PC-3 (cell line): ENCODE measurements at places on chromosomes 11 and 22.

DNA sequence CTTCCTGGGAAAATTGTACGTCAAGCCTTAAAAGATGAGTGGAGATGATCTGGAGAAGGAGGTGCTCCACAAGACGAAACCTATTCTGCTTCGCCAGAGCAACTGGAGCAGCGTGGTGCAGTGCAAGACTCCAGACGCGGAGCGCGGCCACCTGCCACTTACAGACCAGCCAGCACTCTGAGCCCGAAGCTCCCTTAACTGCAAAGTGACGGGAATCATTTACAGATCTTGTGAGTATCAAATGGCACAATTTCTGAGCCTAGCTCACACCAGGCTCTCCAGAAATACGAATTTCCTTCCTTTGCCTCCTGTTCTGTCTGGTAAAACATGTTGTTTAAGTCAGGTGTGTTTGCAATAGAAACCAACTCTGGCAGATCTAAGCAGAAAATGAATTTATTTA is 369.3 kb downstream of the CADM1 start:
- no peaks in the 10 kb centered on the region for H3K27me3 ChIP-seq
- no peak overlapping the region for H3K27ac ChIP-seq
- no peak for DNase-seq
- no peaks in the 10 kb centered on the region for H3K4me1 ChIP-seq

GRCh38 chr11:76044750-76045320 is 161.5 kb downstream of the WNT11 start:
- H3K36me3 ChIP-seq, result peaks cover 10% of the 10 kb centered on the region; the same call in 1 of the 2 replicates
- H3K27me3 ChIP-seq, result no peaks in the 10 kb centered on the region
- H3K4me3 ChIP-seq, result no peak overlapping the region
- H3K27ac ChIP-seq, result no peak overlapping the region

- DNase-seq, result peak; percentile 34
- H3K27ac ChIP-seq, result no peak overlapping the region
- no peaks in the 10 kb centered on the region for H3K27me3 ChIP-seq
- no peaks in the 10 kb centered on the region for H3K36me3 ChIP-seq
These were observed 14.1 kb downstream of the CREB3L1 start for GRCh38 chr11:46291441-46292150.

DNA sequence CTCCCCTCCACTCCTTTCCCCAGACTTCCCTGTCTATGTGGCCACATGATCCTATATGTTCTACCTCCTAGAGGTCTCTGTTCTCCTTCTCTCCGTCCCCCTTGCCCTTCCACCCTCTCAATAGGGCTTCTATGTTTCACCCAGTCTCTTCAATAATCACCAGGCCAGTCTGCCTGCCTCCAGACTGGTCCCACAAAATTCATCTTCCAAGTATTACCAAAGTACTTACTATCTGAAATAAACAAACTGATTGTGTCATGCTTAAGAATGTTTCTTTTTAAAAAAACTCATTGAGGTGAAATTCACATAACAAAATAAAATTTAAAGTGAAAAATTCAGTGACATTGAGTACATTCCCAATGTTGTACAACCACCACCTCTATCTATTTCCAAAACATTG is 44.2 kb downstream of the MTNR1B start:
- no peaks in the 10 kb centered on the region for H3K4me1 ChIP-seq
- peaks cover 14% of the 10 kb centered on the region; the same call in 1 of the 2 replicates for H3K27me3 ChIP-seq
- no peaks in the 10 kb centered on the region for H3K36me3 ChIP-seq
- no peak overlapping the region for H3K27ac ChIP-seq

- H3K27me3 ChIP-seq, result no peaks in the 10 kb centered on the region
- no peak overlapping the region for H3K27ac ChIP-seq
- no peak for DNase-seq
- no peaks in the 10 kb centered on the region for H3K36me3 ChIP-seq
- H3K4me1 ChIP-seq, result peaks cover 15% of the 10 kb centered on the region
These were observed 54.6 kb downstream of the PRCP start for GRCh38 chr11:82845356-82846353.

- DNase-seq, result no peak
- H3K27ac ChIP-seq, result no peak overlapping the region
- H3K4me1 ChIP-seq, result no peaks in the 10 kb centered on the region
- no peak overlapping the region for H3K4me3 ChIP-seq
These were observed 112.7 kb downstream of the PDE3B start for GRCh38 chr11:14756349-14756748.

DNA sequence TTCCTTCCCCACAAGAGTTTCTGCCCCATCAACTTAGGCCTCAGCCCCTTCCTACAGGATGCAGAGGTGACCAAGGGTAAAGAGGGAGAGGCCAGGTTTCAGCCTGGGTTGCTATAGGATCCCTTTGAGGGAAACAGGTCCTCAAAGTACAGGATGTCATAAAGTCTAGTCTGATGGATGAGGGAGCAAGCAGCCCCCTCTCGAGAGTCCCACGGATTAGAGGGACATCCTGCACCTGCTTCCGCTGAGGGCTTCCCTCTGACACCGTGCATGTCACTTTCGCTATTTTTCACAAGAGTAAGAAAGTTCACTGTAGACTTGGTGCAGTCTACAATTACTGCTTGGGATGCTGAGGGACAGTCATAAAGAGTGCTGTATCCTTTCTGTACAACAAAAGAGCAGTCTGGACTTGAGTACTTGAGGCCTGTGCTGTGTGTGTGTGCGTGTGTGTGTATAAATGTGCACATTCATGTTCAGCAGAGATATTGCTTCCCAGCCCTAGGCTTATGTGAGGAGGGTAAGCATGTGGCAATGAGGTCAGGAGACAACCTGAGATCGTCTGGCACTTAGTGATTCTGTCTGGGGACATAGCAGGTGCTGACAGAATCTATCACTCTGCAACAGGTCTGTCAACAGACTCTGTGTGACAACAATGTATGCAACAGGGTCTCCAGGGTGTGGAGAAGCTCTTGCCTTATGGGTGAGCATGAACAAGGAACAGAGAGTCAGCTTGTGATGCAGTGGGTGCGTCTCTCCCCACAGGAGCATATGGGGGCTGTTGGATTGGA is 18.0 kb upstream of the CHST1 start:
- peaks cover 88% of the 10 kb centered on the region for H3K27me3 ChIP-seq
- no peak overlapping the region for H3K27ac ChIP-seq
- DNase-seq, result no peak
- no peaks in the 10 kb centered on the region for H3K36me3 ChIP-seq

GRCh38 chr11:65651589-65652510 is 10.9 kb downstream of the RELA start:
- no peaks in the 10 kb centered on the region for H3K27me3 ChIP-seq
- peak; percentile 85 for DNase-seq
- peaks cover 11% of the 10 kb centered on the region; the same call in 1 of the 2 replicates for H3K36me3 ChIP-seq
- H3K27ac ChIP-seq, result peak overlapping the region; percentile 83

DNA sequence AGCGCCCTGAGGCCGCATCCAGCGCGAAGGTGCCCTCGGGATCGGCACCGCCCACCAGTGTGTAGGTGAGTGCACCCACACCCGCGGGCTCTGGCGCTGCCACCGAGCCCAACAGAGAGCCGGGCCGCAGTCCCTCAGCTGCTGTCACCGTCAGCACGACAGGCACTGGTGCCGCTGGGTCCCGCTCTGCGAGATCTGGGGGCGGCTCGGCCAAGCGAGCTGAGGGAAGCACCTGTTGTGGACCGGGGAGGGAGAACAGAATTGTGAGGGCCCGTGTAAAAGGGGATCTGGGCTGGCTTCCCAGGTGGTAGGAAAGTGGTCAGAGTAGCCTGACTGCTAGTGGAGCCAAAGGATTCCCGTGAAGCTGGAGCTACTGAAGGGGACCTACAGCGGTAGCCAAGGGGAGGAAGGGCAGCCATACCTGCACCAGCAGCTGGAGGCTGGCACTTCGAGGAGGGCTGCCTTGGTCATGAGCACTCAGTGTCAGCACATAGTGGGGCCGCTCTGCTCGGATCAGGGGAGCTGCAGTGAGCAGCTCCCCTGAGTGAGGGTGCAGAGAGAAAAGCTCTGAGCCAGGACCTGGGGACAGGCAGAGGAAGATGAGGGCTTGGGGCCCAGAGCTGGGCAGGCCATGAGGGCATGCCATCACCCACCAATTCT is 11.5 kb upstream of the TPP1 start:
- no peaks in the 10 kb centered on the region for H3K27me3 ChIP-seq
- no peaks in the 10 kb centered on the region for H3K4me1 ChIP-seq
- no peaks in the 10 kb centered on the region for H3K36me3 ChIP-seq
- H3K4me3 ChIP-seq, result no peak overlapping the region
- H3K27ac ChIP-seq, result no peak overlapping the region
- no peak for DNase-seq
